ENCODE measurements at places on chromosomes 11 and 22.
A peak's percentile ranks its signal among the peaks of the same experiment; 100 is the strongest.

- no peak for DNase-seq
Measured at GRCh38 chr22:49954991-49955580, 5.5 kb upstream of the PIM3 start.

- DNase-seq: no peak
Measured at GRCh38 chr11:46485856-46486443, 94.4 kb upstream of the CHRM4 start.

- DNase-seq: no peak
Measured at GRCh38 chr11:94046796-94047195, 25.6 kb downstream of the HEPHL1 start.

DNA sequence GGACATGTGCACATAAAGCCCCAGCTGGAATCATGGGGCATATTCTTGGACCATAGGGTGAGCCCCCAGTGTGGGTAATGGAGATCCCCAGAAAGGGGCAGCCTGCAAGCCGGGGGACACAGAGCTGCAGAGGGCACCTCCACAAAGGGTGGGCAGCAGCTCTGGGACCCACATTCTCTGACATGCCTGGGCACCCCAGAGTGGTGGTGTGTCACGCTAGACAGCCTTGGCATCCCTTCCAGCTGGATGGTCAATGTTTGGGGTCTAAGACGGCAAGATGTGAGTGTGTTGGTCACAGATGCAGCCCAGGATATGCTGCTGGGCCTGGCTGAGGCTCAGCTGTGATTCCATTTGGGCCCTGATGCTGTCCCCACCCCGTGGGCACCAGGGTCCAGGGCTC lies 9.7 kb downstream of the ADORA2A start:
- no peak for DNase-seq

- DNase-seq: no peak
Measured at GRCh38 chr11:1235901-1236315, 13.0 kb downstream of the MUC5B start.

- no peak for DNase-seq
Measured at GRCh38 chr11:134433806-134434205, 21.8 kb upstream of the B3GAT1 start.

GRCh38 chr22:28601915-28602314 lies 77.7 kb downstream of the TTC28 start:
- DNase-seq: no peak

DNA sequence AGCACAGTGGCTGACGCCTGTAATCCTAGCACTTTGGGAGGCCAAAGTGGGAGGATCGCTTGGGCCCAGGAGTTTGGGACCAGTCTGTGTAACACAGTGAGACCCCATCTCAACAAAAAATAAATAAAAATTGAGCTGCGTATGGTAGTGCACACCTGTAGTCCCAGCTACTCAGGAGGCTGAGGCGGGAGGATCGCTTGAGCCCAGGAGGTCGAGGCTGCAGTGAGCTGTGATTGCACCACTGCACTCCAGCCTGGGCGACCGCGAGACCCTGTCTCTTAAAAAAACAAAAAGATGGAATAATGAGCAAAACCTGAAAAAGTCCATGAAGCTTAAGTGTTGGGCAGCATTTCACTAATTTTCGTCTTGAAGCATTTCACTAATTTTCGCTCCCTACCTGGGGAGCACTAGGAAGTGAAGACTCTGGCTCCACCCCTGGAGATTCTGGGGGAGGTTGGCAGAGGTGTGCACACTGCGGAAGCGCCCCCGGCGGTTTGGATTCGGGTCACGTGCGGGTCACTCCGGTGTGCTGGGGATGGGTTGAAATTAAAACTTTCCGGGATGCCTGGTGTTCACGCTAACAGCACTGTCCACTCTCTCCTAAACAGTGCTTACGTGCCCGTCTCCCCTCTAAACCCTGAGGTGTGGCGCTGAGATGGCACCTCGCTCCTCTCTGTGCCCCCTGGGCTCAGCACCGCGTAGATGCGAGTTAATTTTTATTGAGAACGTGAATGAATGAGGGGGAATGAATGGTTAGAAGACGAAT lies 906 bp upstream of the NAA40 start:
- DNase-seq: no peak

DNA sequence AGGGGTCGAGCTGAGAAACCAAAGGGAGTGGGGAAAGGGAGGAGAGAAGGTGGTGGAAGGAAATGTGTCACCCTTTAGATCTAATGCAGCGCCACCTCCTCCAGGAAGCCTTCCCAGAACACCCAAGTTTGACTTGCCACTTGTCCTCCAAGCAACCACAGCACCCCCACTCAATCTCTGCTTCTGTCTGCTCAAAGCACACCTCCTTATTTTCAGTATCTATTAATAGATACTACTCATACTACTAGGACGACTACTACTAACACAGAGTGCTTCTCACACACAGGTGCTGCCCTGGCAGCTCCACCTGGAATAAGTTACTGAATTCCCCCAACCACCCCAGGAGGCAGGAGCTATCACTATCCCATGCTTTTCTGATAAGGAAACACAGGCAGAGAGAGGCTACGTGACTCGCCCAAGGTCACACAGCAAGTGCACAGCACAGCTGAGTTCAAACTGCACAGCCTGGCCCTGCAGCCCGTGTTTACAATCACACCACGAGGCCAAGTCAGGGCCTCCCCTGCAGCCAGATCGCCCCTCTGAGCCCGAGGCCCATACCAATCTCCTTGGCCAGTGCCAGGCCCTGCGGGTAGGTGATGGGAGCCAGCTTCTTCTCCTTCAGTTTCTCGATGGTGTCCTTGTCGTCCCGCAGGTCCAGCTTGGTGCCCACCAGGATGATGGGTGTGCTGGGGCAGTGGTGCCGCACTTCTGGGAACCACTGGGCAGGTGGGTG lies 13.2 kb downstream of the RAC2 start:
- no peak for DNase-seq

- DNase-seq: no peak
Measured at GRCh38 chr11:70611821-70612220, 213.5 kb downstream of the CTTN start.

DNA sequence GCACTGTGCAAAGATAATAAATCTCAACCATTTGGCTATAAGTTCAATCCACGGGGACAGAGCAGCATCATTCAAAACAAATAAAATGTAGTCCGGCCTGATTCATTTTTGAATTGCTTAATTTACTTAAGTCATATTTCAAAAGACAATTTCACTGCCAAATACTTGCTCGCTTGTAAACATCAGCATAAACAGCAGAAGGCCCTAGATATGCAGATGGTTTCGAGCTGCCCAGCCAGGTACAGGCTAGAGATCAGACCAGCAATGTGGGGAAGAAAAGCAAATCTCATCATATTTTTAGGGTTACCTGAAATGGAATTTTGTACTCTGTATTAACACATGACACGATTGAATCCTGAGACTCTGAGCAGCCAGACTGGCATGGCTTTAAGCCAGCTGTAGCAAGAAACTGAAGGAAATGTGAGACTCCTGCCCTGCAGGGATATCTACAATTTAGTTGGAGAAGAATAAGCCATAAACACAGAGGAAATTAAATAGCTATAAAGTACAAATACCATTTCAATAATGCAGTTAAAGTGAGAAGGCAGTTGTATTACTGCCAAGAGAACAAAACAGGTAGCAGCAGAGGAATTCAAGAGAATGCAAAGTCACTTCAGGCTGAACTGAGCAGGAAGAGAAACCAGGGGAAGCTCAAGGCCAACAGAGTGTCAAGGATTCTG lies 440.3 kb downstream of the ETS1 start:
- no peak for DNase-seq

GRCh38 chr11:10108915-10109680 lies 184.9 kb downstream of the SBF2 start:
- no peak for DNase-seq

- no peak for DNase-seq
Measured at GRCh38 chr11:130815097-130815802, 101.0 kb downstream of the SNX19 start.

DNA sequence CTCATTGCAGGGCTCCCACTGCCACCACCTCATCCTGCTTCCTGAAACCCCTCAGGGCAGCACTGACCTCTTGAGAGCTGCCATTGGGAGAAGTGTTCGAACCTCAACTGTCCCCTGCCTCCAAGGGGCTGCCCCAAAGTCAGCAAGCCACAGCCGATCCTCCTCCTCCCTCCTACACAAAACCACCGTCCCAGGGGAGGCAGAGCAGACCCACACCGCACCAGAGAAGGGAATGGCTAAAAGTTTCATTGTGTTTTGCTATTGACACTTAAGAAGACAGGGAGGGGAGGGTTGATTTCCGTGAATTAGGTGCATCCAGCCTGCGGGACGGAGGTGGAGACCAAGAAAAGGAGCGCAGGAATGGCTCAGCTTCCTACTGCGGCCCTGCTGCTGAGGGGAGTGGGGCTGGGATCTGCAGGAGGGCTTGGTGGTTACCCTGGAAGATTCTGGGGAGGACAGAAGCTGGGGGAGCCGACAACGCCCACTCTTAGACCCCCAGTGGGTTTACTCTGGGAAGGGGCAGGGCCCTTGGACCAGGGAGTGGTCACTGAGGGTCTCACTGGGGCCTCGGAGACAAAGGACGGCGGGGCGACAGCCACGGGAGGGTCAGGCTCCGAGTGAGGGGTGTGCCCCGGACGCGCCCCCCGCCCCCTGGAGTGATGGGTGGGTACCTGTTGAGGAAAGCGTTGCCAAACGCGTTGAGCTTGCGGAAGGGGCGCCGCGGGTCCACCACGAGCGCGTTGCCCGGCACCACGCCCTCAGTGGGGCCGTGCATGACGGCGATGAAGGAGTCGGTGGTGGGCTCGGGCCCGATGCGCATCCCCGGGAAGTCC lies 815 bp downstream of the EHD1 start:
- DNase-seq: no peak

DNA sequence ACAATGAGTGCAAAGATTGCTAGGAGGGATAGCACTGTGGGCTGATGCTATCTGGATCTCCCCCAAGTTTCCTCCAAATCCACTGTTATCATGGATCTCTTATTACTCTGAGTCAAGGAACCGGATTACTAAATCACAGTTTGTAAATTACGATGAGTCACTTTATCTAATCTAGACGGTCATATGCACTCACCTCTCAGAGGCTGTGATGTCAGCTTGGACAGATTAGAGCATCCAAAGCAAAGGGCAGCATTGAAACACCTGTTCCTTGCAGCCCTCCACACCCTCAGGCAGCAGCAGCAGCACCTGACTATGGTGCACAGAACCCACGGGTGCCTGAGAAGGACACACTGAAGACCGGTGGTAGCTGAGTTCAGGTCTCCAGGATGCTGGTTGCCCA lies 14.0 kb upstream of the POU2AF1 start:
- DNase-seq: no peak

DNA sequence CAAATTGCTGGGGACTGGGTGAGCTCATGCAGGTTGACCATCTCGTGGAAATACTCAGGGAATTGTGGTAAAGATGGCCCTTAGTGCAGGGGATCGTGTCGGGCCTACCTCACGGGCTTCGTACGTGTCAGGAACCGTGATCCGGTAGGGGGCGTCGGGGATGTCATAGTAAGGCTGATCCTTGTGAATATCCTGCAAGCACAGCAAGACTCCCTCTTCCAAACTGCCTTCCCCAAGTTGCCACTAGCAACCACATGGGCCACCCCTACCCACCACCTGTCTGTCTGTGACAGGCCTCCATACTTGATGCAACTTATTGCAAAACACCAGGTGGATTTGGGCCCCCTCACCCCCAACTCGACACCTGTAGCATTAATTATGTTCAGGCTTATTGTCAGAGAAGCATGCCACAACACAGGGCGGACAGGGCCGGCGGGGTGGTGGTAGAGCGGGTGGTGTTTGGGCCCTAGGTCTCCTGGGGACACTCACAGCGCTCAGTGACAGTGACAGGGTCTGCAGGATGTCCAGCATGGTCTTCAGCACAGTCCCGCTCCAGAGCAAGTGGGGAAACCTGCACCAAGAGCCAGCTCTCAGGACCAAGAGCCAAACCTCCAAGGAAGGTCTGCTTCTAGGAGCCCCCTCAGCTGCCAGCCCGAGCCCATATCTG lies 22.6 kb upstream of the SERPIND1 start:
- no peak for DNase-seq

- DNase-seq: no peak
Measured at GRCh38 chr11:105862736-105863367, 159.2 kb downstream of the MSANTD4 start.

GRCh38 chr22:17083811-17084441 lies 874 bp upstream of the IL17RA start:
- no peak for DNase-seq

- DNase-seq: no peak
Measured at GRCh38 chr22:40894417-40894816, 32.5 kb upstream of the DNAJB7 start.

GRCh38 chr11:94106716-94107115 lies 21.9 kb upstream of the PANX1 start:
- no peak for DNase-seq

- no peak for DNase-seq
Measured at GRCh38 chr22:26481112-26481693, 2.4 kb downstream of the HPS4 start.

DNA sequence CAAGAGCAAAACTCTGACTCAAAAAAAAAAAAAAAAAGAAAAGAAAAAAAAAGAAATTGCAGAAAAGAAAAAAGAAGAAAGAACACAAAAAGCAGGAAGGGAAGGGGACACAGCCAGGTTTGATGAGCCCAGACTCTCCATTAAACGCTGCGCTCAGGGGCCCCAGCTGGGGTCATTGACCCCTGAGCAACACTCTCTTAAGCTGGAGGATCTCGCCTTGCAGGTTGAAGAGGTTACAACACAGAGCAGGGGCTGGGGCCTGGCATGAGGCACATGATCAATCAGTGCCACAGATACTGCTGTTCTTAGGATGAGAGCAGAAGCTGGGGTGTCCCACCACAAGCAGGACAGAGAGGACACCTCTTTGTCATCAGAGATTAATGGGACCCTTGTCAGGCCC lies 7.8 kb downstream of the FGF3 start:
- DNase-seq: no peak

- no peak for DNase-seq
Measured at GRCh38 chr11:128354476-128354875, 232.9 kb downstream of the ETS1 start.

- DNase-seq: no peak
Measured at GRCh38 chr11:123169821-123170220, 25.2 kb downstream of the CLMP start.

GRCh38 chr11:92149996-92150395 lies 74.6 kb upstream of the FAT3 start:
- DNase-seq: no peak

- DNase-seq: no peak
Measured at GRCh38 chr22:35449829-35450689, 50.1 kb downstream of the MCM5 start.

GRCh38 chr11:17014321-17014832 lies at the start of gene PLEKHA7:
PLEKHA7 (minus strand) TSS chr11:17014414; CDS start chr11:17014401, 13 bp downstream.
- no peak for DNase-seq

DNA sequence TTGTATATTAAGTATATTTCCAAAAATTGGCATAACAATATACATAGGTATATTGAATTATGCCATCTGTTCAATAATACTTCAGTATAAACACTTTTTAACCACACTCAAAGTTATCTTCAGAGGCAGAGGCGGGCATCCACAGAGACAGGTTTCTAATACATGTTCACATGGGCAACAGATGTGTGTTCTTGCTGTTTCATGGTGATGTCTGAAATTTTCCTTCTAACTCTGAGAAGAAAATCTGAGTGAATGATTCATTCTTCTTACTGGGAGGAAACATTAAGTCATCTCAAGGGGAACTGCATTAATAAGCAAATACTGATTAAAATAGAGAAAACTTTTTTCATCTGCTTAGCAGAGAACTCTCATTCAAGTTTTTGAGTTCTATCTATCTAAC lies 1074.5 kb downstream of the LRRC4C start:
- no peak for DNase-seq

GRCh38 chr11:2558861-2559526 lies 114.2 kb downstream of the KCNQ1 start:
- DNase-seq: no peak

GRCh38 chr11:121467965-121468364 lies 15.2 kb upstream of the SORL1-AS1 start:
- DNase-seq: peak; percentile 63

- DNase-seq: no peak
Measured at GRCh38 chr22:48473202-48473601, 1354.5 kb downstream of the BRD1 start.
